ENCODE measurements at places on chromosomes 6 and 20.

DNA sequence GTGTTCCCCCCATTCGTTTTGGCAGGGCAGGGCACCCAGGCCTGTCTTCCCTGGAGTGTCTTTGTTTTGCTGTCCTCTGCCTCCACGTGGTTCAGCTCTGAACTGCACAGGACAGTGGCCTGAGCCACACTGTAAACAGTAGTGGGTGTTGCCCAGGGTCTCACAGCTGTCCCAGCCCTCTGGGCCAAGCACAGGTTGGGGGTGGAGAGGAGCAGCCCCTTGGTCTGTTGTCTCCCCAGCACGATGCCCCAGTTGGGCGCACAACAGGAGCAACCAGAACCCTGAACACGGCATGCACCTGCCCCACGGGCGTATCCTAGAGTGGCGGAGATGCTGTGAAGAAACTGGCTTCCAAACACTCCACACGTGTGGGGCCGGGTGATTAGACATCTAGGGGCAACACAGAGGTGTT lies 14.4 kb downstream of the CCDC167 start:
- no peak for DNase-seq

DNA sequence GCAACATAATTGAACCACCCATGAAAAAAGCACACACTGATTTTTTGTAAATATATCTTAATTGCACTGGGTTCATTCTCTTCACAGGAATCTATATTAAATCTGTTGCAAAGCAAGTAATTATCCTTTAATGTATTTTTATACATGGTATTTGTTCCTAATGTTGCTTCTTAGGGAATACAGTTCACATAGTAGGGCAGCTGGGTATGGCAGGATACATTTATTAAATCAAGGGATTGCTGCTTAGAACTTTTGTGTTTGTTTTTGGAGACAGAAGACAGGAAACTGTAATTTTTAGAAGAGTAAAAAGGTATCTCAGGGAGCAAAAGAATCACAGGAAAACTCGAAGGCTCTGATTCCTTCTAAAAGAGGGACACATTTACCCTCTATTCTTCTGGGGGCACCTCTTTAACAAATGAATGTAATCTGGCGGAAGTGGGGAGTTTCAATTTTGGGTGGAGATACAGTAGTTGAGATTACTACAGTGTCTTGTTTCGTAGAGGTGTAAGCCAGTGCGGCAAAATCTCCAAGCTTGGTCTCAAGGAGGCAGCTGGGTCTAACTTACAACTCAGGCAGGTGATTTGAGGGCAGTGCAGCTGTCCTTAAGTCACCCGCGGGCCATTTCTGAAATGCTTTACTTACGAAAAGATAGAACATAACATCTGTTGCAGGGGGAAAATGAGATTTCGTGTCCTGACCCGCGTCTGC lies 812 bp upstream of the SMIM13 start:
- DNase-seq: peak; percentile 67

- DNase-seq: no peak
These were observed 468.2 kb upstream of the RUNX2 start for GRCh38 chr6:44859901-44860410.

- DNase-seq: no peak
These were observed 51.8 kb upstream of the MYB start for GRCh38 chr6:135129136-135129856.

- DNase-seq: no peak
These were observed 8.8 kb downstream of the CARMIL1 start for GRCh38 chr6:25287941-25288340.

- DNase-seq: no peak
These were observed 458.4 kb downstream of the TBC1D32 start for GRCh38 chr6:120875900-120876299.

DNA sequence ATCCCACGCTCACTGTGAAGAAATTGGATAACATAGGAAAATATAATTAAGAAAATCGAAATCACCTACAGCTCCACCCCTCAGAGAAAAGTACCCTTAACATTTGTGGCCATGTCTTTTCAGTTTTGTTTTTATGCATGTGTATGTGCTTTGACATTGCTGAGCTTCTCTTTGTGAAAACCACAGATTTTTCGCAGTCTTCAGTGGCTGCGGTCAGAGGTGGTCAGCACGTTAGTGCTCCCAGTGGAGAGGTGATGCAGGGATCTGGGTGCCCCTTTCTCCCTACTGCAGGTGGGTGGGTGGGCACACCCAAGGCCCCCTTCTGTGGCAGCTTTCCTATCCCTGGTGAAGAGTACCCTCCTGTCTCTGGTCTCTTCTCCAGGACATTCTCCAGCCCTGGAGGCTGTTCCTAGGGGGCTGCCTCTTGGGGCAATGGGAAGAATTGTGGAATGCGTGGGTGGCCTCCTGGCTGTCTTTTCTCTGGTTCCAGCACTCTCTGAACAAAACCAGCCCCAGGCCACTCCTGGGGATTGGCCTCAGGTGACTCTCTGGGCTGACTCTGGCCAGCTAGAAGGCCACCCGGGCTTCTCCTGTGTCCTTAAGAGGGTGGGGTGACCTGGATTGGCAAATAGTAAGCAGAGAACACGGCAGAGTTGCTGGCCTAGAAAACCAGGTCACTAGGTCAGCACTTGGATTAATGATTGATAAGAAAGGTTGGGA lies 49.8 kb upstream of the FANCE start:
- DNase-seq: no peak

GRCh38 chr20:8473459-8473858 lies 341.4 kb downstream of the PLCB1 start:
- peak; percentile 23 for DNase-seq

GRCh38 chr6:153167907-153168306 lies 36.8 kb upstream of the RGS17 start:
- no peak for DNase-seq
